Erythroblast (primary cell): ENCODE measurements at places on chromosomes 12 and 14.

DNA sequence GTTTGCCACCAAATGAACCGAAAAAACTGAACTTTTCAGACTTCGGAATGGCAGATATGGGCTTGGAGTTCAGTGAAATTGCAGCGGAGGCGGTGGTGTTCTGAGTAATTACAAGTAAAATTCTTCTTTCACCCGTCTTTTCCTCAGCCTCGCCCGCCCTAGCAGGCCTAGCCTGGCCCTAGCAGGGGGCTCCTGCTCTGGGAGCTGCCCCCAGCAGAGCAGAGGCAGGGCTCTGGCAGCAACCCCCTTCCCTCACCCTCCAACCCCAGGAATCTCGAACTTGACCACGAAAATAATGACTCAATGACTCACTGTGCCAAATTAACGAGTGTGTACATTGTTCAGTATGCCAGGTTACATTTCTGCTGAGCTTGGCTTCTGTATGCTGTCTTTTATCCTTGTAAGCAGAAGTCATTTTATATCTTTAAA is 1.1 kb downstream of the PAPLN start:
- no peak for DNase-seq

DNA sequence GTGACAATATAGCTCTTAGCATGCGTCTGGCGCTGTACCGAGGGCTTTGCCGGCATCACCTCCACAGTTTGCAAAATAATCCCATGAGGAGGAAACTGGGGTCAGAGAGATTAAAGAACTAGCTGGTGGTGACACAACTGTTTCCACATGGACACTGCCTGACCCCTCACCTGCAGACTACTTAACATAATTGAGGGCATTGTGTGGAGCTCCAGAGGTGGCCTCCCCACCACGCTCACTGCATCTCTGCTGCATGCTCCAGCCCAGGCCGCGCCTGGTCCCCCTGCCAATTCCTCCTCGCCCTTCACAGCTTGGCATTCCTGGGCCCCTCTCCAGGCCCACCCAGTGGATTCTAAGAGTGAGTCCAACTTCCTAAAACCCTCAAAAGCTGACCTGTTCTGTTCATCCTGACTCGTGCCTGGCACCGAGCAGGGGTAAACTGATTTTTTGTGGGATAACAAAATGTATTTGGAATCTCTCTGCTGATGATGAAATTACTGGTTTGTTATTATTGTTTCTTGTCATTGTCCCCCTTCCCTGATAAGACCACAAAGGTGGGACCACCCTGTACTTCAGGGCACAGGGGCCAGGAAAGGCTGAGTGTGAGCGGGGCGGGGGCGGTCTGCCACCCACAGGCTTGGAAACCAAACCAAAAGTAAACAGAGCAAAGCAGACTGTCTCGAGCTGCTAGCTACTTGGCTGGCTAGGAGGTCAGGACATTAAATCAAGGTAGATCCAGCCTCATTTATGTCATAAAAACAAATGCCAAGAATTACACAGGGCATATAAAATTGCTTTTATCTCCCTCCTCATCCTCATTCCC is 40.6 kb downstream of the CHGA start:
- no peak for DNase-seq

GRCh38 chr14:21535545-21536417 is 9.6 kb upstream of the SALL2 start:
- no peak for DNase-seq

GRCh38 chr12:26987634-26988424 is 26.4 kb downstream of the TM7SF3 start:
- DNase-seq: peak; percentile 57

GRCh38 chr12:93149229-93149628 is 220.1 kb upstream of the EEA1 start:
- peak; percentile 7 for DNase-seq

GRCh38 chr14:93245764-93246420 is 38.8 kb downstream of the UBR7 start:
- no peak for DNase-seq

DNA sequence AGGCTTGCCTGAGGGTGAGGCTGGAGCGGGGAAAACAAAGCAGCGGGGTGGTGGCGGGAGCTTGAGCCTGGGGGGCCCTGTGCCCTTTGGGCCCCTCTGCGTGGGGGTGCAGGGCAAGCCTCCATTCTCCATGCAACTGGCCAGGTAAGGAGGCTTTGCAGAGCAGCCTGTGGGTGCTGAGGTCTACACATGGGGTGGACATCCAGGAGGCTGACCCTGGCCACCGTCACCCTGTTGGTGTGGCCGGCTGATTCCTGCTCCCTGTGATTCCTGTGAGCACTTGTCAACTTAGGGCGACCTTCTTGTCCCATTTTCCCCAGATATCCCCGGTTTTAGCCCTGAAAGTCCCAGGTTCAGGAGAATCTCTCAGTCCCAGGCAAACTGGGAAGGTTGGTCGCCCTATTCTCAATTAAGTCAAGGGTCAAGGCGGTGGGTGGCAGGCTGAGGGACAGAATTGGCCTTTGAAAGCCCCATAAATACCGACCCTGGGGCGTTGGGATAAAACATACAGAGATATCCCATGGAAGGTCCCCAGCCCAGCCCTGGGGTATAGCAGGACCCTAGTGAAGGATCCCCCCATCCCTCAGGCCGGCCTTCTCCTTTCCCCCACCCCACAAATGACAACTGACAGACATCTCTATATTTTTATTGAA is 70.5 kb downstream of the PRIMA1 start:
- DNase-seq: no peak

GRCh38 chr12:32419520-32419960 is 20.2 kb downstream of the FGD4 start:
- peak; percentile 4 for DNase-seq

DNA sequence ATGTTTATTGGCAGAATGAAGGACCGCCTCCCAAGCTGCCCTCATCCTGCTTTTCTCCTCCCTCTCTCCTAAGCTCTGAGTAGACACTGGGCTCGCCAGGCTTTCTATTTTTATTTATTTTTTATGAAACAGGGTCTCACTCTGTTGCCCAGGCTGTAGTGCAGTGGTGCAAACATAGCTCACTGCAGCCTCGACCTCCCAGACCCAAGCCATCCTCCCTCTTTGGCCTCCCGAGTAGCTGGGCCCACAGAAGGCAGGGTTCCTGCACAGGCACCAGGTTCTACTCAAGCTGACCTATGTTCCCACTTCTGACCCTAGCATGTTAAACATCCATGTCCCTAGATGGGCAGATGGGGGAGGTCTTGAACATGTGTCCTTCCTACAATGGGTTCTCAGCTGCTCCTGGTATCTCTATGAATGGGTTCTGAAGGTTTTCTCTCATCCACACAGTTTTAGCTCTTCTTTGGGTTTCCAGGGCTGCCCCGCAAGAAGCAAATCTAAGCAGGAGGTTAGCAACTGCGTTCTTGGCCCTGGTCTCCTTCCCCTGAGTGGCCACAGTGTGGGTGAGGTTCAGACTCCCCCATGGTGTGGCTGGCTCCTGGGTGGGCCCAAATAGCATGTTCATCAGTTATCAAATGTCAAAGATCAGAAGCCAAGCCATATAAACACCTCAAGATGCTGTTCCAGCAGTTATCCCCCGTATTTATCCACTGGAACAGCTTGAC is 167.3 kb downstream of the ZFP36L1 start:
- no peak for DNase-seq

GRCh38 chr14:103121846-103122584 is 1.2 kb upstream of the TNFAIP2 start:
- no peak for DNase-seq

DNA sequence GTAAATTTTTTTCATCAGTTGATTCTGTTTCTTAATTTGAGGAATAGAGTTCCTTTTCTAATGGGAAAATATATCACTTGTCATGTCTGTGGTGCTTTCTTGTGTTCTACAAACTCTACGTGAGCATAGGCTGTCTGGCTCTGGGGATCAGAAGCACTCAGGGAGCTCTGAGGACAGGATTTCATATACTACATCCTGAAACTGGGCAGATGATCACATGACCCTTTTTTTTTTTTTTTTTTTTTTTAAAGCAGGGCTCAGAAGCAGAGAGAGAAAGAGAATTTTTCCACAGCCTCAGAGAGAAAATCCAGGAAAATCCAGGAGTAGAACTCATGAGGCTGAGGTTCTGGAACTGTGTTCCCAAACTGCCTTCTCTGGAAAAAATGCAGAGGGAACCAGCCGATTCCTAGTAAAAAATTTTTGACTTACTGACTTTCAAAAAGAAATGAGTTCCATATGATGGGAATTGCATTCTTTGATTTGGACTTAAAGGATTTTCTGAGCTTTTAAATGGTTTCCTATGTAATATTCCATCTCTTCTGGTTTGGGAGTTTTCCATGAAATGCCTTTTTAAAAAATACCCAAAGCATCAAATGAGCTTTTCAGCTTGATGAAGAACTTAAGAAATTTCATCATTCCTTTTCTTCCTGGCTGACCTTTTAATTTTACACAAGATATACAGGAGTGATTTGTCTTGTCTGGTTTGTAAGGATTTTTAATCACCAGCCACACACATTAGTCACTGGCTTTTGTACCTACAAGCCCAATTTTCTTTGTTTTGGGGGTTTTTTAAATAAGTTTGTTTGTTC is 183.1 kb upstream of the HIF1A start:
- DNase-seq: no peak
